Stimulated activated CD4-positive, alpha-beta T cell treated with anti-CD3 and anti-CD28 coated beads, Interleukin-2, amount 100 ng/mL, for 4 hours (primary cell): ENCODE measurements at places on chromosomes 2 and 18.

- no peak for DNase-seq
Measured at GRCh38 chr2:142981069-142981378, 103.6 kb downstream of the KYNU start.

- DNase-seq, result no peak
Measured at GRCh38 chr2:134818321-134818720, 20.1 kb upstream of the ACMSD start.

DNA sequence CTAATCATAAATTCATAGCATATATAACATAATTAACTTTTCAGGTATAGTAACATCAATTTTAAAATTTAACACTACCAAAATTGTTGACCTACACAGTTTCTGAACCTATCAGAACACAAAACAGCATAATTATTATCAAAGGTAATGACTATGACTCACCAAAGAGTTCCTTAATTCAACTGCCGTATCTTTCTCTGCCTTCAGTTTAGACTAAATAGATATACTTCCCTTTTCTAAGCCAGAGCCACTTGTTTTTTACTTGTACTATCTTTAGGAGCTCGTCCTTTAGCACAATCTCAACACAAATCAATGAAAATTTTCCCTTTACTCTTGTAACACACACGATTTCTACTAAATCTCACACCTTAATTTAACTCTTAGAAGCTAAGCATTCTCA, 54.4 kb downstream of the CCDC88A start:
- DNase-seq, result no peak

DNA sequence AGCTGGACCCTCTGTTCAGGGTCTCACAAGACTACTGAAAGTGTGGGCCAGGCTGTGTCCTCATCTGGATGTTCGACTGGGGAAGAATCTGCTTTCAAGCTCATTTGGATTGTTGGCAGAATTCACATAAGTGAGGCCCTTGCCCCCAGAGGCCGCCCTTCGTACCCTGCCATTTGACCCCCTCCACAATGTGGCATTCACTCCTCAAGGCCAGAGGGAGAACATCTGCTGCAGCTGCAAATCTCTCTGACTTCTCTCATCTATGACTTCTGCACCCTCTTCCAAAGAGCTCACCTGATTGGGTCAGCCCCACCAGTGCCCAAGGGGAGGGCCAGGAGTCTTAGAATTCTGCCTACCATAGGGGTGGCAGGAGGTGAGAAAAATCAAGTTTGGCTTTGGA, 3.9 kb upstream of the CNDP2 start:
- no peak for DNase-seq

- DNase-seq, result no peak
Measured at GRCh38 chr2:120442923-120443571, 97.1 kb downstream of the INHBB start.

DNA sequence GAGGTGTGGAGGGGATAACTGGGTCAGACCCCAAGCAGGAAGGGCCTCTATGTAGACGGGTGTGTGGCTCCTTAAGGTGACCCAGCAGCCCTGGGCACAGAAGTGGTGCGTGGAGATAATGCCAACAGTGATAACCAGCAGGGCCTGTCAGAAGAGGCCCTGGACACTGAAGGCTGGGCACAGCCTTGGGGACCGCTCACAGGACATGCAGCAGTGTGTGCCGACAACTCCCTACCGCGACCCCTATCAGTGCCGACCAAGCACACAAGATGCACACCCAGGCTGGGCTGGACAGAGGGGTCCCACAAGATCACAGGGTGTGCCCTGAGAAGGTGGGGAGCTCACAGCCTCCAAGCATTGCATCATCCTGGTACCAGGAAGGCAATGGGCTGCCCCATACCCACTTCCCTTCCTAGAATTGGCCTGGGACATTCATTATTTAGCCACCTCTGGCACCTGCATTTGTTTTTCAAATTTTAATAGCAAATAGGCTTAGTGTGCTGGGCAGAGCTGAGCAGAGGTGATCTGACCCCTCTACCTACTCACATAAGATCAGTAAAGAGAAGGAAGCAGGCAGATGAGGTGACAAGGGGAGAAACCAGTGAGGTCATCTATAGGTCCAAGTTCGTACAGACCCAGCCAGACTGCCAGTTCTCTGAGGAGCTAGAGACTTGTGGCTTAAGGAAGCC, 55.2 kb downstream of the BCL11A start:
- no peak for DNase-seq

DNA sequence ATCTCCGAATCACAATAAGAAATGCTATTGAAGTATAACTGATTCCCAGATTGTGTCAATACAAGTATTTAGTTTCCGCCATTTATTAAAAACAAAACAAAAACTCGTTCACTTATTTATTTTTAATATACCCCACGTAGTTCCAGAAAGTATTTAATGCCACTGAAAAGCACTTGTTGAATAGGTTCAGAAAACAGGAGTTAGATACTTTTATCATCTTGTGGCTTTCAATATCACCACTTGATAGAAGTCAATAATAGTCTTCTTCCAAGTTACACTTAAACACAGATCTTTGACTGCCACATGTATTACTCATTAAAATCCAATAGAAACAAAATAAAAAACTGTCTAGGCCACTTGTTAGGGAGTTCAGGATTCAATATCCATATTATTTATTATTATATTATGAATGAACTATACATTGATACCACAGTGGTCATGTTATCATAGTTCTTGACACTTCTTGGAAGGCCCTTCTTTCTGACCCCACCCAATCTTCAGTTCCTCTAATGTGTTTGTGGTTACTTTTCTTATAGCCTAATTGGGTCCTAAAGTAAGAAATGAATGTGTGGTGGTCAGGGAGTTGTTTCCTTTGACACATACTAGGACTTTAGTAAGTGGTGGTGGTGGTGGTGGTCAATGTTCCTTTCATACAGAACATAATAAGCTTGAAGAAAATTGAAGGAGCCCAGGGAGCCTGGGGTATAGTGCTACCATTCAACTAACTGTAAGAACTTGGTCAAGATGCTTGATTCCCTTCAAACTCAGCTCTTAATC, 221.3 kb upstream of the ITGA4 start:
- DNase-seq, result no peak

GRCh38 chr18:58302811-58303210, 258.8 kb downstream of the NEDD4L start:
- DNase-seq, result no peak

- no peak for DNase-seq
Measured at GRCh38 chr2:202025816-202026215, 7.8 kb upstream of the FZD7 start.

DNA sequence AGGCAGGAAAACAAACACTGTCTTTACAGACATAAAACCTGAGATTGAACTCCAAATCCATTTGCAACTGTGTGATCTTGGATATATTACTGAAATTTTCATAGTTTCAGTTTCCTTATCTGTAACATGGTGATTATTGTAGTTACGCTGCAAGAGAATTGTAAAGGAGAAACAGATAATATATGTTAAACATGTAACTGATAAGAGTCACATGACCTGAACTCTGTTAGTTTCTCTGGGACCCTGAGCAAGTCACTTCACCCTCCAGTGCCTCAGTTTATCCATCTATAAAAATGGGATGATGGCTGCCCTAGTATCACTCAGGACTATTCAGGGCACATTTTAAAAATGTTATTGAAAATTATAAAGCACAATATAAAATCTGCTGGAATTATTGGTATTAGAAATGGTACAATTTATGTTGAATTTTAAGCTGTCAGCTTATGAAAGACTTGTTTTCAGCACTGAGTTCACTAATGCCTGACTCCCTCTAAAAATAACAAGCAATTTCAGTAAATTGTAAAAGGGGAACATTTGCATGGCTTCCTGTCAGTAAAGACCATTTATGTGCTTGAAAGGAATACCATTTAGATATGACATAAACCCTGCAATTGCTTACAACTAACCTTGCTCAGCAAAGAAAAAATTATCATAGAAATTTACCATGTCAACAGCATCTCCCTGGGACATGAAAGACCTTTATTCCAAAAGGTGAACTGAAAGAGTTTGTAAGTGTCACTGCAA, 393.5 kb downstream of the RAD51AP2 start:
- no peak for DNase-seq

GRCh38 chr2:61090386-61090921, 24.8 kb downstream of the SANBR start:
- no peak for DNase-seq

DNA sequence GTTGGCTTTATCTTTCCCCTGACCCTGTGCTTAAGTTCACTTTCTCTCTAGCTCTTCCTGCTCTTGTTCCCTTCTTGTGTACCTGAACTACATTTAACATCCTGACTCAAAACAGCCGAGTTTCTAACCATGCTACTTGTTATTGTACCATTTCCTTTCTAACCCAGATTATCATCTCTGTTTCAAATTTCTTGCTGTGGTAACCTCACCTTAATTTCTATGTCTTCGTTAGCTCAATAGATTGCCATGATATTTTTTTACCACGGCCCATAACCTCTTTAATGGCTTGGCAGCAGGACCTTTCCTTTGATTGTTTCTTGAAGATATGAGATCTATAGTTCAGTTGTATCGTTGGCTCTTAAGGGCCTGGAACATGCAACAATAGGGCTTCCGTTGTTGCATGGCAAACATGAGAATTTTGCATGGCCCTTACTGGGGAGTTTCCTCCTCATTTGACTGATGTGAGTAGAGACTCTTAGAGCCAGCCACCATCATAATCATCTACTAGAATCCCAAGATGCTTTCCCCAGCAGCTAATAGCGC, 11.1 kb downstream of the CFAP36 start:
- no peak for DNase-seq

DNA sequence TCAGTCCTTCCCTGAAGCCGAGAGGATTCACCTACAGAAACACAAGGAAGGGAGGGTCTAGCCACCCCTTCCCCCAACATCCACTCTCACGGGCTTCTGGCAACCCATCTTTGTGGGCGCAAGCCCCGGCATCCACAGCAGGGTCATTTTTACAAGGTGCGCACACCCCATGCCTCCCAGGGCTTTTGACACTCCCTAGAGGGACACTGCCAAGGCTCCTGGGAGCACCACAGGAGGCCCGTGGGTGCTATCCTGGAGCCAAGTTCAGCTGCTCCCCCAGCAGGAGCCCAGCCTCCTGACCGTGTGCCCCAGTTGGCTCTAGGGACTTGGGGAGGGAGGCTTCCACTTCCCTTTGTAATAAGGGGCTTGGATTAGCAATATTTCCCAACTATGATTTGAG, 251.6 kb downstream of the TNS1 start:
- DNase-seq, result no peak

- no peak for DNase-seq
Measured at GRCh38 chr2:42971947-42972736, 179.8 kb upstream of the HAAO start.

DNA sequence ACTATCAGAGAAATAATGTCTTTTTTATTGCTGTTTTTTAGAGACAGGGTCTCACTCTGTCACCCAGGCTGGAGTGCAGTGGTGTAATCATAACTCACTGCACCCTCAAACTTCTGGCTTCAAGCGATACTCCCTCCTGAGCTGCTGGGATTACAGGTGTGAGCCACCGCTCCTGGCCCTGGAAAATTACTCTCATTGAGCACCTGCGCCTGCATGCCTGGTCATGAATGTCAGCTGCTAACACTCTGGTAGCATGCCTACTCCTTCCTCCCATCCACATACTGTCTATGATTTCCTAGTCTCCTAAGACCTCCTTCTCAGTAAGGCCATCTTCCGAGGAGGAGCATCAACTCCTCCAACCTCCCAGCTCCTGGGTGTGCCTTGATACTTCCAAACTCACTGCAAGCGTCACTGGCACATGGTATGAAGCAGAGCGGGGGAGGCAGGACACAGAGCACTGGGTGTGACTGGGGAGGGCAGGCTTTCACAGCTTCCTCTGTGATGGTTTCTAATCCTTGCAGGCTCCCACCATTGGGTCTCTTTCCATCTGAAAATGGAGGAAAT, 1.6 kb upstream of the MAP2 start:
- no peak for DNase-seq

GRCh38 chr18:64402636-64403035, 253.7 kb upstream of the LINC00305 start:
- DNase-seq, result no peak

DNA sequence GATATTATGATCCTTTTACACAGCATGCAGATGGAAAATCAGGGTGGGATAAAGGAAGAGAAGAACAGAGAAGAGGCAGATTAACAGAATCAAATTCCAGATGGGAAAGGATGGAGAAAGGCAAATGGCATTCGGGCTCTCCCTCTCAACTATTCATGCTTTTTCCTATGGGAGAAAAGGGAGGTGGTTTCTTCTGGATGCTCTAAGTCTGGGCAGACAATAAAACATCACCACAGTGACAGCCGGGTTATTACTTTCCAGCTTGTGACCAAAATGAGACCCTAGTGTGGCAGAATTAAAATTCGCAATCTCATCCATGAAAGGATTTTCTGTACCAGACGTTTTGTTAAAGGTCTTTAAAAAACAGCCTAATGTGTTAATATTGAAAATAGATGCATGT, 440.7 kb downstream of the RND3 start:
- no peak for DNase-seq

DNA sequence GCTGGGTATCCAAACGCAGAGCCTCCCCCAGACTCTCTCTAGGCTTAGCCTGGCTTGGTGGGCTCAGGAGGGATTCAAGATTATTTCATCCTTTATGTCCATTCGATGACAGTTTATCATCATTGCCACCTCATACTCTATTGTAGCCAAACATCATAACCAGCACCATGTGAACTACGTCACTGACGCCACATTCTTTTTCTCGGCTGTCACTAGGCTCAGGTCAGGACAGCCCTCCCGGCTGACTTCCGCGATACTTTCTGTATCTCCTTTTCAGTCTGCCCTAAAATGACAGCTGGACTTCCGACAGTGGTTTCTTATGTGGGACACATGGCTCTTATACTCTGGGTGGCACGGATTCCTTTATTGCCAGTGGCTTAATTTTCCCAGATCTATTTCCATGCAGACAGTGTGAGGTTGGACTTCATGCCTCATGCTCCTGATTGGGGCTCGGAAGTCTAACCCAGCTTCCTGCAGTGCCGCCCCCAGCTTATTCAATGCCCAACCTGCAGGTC, 39.8 kb upstream of the SMIM21 start:
- no peak for DNase-seq

- no peak for DNase-seq
Measured at GRCh38 chr2:43074592-43075053, 151.8 kb downstream of the ZFP36L2 start.

DNA sequence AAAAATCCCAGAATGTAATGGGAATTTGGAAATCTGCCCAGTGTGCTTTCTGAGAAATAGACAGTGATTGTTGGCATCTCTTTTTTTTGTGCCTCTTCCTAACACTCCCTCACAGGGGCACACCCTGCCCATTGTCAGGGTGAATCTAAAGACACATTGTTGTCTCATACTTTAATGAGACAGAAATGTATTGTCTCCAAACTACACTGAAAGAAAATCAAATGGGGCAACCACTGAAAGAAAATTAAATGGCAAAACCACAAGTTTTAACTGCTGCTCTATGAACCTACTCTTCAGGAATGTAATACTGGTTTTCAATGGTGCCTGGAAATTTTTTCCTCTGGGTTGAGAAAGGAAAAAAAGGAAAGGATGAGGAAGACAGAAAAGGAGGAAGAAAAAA, 43.2 kb upstream of the GLS start:
- no peak for DNase-seq

DNA sequence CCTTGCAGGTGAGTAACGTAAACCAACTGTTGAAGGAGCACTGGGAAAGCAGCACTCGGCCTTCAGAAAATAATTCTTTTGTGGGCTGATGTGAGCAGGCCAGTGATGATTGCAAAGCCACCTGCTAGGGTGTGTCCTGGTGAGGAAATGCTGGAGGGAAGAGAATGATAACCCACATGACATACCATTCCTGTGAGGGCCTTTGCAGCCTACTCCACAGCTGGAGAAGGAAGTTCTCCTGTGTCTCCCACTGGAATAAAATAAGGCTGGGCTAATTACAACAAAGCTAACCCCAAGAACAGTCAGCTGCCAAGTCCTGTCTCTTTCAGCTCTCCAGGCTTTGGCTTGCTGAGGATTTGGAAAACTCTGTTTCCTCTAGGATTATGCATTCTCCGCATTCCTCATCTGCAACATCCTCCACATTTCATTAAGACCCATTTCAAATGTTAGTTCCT, 16.7 kb upstream of the DSG1 start:
- no peak for DNase-seq
